ENCODE measurements at places on chromosomes 11 and 22.
A peak's percentile ranks its signal among the peaks of the same experiment; 100 is the strongest.

DNA sequence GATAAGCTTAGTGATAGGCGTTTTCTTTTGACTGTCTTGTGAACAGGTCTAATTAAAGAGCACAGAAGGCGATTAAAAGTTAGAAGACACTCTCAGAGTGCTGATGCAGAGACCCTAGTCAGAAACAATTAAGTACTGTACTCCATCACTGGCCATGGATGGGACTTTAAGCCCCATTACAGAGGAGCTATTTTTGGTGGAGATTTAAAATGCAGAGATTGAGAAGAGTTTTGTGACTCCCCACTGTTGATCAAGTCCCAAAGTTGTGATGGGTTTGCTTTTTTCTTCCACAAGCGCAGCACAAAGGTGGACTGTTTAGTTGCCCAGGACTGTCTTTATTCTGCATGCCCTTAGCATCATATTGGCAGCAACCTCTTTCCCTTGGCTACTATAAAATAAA is 978 bp downstream of the LUZP2 start:
- DNase-seq, result no peak

- no peak for DNase-seq
Observed at GRCh38 chr11:94574193-94574961, 7.2 kb downstream of the PIWIL4 start.

DNA sequence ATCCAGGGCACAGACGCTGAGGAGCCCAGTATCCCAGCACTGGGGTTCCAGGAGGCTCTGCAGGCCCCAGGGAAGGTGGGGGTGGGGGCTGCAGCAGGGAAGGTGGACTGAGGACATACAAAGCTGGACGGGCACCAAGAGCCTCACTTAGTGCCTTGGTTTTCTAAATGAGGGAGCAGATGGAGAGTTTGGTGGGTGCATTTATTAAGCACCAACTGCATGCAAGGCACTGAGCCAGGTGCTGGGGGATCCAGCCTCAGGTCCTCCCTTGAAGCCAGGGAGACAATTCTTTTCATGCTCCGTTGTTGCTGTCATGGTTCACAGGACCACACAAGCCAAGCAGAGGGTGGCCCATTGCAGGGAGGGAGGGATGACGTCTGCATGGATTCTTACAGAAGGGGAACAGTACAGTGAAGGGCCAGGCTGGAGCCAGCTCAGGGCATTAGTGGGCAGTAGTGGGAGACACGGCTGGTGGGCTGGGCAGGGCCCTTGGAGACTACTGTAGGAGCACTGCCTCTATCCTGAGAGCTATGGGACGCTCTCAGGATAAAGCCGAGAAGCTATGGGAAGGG is 65.0 kb downstream of the MACROD1 start:
- no peak for DNase-seq

- DNase-seq, result no peak
Observed at GRCh38 chr11:28460348-28460747, 352.2 kb downstream of the METTL15 start.

- DNase-seq, result peak; percentile 56
Observed at GRCh38 chr11:60970369-60970774, 1.1 kb upstream of the CD6 start.

GRCh38 chr11:12581923-12582322 is 92.3 kb upstream of the TEAD1 start:
- no peak for DNase-seq

- DNase-seq, result no peak
Observed at GRCh38 chr22:23013612-23014011, 56.7 kb upstream of the GNAZ start.

DNA sequence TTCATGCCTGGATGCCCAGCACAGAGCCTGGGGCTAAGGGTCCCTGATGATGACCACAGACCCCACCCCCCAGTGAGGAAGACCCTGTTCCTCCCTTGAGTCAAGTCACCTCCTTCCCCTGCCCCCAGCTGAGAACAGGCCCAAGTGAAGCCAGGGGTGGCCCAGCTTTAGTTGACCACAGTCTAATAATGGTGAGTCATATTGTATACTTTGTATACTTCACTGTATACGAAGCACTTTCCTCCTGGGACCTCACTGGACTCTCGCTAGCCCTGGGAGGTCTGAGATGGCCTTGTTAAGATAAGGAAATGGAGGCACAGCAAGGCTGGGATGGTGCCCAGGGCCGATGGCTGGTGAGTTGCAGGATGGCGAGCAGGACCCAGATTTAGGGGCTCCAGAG is 3.7 kb upstream of the FLRT1 start:
- no peak for DNase-seq

DNA sequence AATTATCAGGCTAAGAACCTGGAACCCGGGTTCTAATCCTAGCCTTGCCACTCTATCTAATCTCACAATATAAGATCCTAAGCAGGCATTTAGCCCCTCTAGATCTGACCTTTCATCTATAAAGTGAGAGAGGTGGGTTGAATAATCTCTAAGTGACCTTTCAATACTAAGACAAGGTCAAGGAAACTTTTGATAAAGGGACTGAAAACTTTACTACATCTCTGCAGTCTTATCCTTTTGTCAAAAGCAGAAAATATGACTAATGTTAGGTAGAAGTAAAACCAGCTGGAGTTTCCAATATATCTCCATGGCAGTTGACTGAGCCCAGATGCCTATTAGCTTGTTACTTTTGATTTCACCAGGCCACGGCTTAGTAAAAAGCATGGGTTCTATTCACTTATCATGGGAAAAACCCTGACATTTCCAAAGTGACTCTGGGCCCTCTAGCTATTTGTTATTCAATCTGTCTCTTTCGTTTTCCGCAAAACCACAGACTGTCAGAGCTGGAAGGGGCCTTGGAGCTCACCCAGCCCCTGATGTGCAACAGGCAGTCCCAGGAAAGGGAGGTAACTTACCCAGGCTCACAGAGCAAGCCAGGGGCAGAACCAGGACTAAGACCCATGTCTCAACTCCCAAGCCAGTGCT is 75.8 kb downstream of the RAB30 start:
- DNase-seq, result no peak

DNA sequence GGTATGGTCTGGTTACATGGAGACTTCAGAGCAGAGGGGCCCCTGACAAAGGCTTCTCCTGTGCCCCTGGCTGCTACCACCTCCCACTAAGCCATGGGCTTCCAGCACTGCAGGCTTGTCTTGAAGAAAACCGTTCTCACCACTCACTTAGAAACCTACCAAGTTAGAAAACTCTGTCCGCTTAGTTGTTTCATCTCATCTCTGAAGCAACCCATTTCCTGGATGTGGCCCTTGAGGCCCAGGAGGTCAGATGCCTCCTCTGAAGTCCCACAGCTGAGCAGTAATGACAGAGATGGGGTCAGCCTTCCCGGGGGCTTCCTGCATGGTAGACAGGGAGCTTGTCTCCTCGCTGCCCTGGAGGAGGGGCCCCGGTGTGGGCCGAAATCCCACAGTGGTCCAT is 12.9 kb downstream of the CSF2RB start:
- DNase-seq, result no peak

GRCh38 chr11:32121012-32121411 is 30.1 kb downstream of the RCN1 start:
- no peak for DNase-seq

- no peak for DNase-seq
Observed at GRCh38 chr22:26236991-26237390, 67.7 kb downstream of the SEZ6L start.

GRCh38 chr11:125210066-125210465 is 45.5 kb downstream of the PKNOX2 start:
- no peak for DNase-seq

DNA sequence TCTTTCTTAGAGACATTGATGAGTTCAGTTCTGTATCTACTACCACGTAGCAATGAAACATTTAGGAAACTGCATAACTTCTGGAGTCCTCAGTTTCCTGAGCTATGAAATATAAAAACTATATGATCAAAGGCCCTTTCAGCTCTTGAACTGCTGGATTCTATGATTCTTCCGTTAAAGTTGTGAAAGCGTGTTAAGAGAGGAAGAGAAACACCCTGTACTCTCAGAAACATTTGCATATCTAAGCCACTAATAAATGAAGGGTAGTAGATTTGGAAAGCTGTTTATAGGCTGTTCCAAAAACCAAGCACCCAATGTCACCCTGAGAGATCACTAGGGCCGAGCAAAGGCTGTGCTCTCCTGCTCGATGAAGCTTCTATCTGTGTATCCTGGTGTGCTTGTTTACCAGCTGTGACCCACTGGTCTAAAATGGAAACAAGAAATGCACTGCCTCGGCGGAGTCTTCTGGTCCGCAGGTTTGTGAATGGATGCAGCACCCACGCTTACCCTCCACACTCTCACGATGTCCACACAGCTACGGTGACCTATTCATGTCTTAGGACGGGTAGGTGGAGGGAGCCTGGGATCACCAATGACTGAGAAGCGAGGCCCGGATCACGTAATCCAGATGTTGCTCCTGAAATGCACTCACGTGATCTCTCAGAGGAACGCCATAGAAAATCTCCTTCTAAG is 325.8 kb downstream of the OPCML start:
- DNase-seq, result no peak

GRCh38 chr11:116500947-116501602 is 271.7 kb downstream of the BUD13 start:
- no peak for DNase-seq

DNA sequence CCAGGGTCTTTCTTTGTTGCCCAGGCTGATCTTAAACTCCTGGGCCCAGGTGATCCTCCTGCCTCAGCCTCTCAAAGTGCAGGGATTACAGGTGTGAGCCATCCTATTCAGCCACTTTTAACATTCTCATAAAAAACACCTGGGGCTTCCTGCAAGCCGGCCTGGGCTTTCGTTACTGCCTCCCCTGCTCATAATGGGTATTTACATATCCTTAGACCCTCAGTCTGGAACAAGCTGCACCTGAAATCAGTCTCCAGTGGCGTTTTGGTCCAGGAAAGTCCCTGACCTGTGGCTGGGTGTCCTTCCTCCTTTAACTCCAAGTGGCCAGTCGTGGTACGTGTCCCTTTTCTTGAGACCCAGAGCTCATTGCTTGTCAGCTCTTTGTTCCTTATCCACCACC is 320.7 kb downstream of the TMEM135 start:
- DNase-seq, result no peak

GRCh38 chr11:11230802-11231562 is 122.1 kb downstream of the CSNK2A3 start:
- no peak for DNase-seq

GRCh38 chr11:107996006-107996776 is 12.5 kb upstream of the CUL5 start:
- no peak for DNase-seq

DNA sequence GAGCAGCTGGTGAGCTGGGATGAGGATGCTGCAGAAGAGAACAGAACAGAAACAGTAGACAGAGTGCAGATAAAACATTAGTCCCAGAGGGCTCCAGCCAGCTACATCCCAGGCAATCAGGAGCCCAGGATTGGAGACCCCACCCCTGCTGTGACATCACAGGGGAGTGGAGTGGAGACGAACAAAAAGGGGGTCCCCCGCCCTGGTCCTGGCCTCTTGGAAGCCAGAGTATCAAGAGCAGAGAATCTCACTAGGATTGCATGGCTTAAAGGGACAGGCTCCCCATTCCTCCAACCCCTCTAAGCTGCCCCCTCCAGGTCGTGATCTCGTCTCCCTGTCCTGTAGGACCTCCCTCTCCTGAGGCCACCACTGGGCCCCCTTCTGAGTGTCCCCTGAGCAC is at the start of gene P2RX3:
TSS of gene P2RX3 (plus strand) at position 211 of the 400 bp plus-strand sequence. CDS start 199 bp downstream, outside the sequence.
- no peak for DNase-seq

DNA sequence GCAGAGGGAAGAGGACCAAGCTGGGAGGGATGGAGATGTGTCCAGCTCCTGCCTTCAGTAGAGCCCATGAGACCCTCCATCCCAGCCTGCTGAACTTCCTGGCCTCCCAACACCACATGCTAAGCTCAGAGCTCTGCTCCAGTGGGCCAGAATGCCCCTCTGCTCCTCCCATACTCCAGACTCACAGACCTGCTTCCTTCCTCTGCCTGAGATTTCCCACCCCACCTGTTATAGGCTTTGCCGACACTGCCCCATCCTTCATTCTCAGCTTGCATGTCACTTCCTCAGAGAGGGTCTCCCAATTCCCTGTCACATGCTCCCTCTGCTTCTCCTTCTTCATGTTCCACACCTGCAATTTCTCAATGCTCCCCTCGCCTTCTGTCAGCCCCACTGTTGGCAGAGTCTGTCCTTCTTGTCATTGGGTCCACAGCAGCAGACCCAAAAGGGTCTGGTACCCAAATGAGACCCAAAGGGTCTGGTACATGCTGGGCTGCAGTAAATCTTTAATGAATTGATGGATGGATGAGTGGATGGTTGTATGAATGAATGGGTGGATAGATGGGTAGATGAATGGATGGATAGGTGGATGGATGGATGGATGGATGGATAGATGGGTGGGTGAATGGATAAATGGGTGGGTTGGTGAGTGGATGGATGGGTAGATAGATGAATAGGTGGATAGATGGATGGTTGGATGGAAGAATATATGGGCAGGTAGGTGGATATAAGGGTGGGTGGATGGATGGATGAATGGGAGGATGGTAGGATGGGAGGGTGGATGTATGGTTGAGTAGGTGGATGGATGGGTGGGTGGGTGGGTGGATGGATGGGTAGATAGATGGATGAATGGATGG is 105.3 kb upstream of the FGF3 start:
- DNase-seq, result no peak

GRCh38 chr11:109317726-109318125 is 104.3 kb upstream of the C11orf87 start:
- DNase-seq, result no peak

GRCh38 chr11:12291766-12292165 is 85.6 kb upstream of the PARVA start:
- no peak for DNase-seq

GRCh38 chr22:28802595-28803123 is 2.3 kb upstream of the XBP1 start:
- no peak for DNase-seq

DNA sequence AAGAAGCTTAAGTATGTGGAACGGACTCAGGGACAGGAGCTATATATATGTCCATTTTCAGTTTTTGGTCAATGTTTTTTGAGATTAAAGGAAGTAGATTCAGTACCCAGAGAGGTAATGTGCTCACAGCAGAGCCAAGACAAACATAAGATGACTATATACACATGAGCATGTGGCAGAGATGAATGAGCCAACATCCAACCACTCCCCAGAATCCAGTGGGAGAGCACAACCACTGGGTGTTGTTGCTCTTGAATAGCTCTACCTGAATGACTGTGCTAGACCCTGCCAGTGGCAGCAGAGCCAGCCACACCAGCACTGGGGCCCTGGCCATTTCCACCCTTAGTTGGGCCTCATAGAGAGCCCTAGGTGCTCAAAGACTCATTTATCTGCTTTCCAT is 10.7 kb upstream of the SYTL2 start:
- no peak for DNase-seq
